EL (cell line): ENCODE measurements at places on chromosomes 7 and 10.

DNA sequence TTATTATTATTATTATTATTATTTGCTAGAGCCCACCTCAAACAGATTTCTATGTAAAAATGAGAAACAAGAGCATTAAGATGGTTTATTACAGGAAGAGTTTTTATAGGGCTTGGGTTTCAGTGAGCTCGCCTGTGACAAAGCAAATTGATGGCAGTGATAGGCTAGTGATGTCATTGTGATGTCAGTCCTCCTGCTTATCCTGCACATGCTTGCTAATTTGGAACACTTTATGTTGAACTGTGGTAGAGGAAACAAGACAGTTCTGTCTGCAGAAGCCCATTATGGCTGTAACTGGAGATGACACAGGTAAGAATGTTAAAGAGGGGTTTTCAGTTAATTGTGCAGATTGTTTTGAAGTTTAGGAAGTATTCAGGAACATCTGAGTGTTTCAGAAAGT is 68.3 kb downstream of the CREM start:
- peak; percentile 34 for DNase-seq

- DNase-seq = no peak
Observed at GRCh38 chr7:108026116-108026515, 23.2 kb upstream of the LAMB1 start.

DNA sequence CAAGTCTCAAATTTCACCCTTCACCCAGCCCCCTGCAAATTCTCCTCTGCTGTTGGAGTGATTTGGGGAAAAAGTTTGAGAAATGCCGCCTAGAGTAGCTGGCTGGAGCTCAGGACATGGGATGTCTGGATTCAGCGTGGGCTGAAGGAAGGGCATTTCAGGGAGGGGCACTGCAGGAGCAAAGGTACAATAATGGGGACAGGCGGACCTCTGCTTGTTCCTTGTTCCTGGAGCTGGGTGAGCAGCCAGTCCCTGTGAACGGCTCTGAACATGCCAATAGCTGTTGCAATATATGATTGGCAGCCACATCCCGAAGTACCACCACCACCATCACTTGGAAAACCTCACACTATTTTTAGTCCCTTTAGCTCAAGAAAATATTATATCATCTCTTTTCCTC is 23.4 kb downstream of the ADRA2A start:
- DNase-seq = no peak

DNA sequence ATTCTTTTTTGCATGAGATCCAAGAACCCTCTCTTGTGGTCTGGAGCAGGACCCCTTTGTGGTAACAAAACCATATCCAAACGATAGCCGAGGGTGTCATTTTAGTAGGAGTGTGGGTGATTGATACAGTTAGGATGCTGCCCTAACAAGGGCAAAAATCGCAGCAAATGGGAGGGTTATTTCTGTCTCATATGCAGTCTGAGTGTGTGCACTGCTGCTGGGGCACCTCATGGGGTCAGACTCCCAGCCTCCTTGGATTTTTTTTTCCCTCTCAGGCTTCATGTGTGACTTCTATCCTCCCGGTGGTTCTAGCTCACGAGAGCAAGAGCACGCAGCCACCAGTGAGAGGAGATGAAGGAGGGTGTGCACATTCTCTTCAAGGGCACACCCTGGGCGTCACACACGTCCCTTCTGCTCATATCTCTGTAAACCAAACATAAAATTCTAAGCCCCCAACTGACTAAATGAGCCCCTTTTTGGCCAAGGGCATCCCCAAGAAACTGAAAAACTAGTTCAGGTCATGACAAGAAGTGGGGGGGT is 28.6 kb upstream of the IL15RA start:
- DNase-seq = no peak

DNA sequence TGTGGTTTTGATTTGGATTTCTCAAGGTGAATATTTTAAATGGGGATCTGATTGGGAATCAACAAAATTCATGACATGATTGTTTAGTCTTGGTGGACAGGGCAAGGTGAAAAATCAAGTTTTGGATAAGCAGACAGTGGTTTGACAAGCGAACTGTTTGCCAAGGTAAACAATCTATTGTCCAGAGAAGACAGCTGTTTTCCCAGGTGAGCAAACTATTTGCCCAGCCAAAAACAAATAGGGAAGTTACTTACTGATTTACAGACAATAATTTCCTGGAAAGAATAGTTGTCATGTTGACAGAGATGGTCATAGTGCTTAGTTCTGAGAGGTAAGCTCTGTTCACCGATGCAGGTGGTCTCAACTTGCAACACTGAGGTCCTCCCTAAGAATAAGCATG is 94.0 kb upstream of the STEAP1B start:
- DNase-seq = no peak

DNA sequence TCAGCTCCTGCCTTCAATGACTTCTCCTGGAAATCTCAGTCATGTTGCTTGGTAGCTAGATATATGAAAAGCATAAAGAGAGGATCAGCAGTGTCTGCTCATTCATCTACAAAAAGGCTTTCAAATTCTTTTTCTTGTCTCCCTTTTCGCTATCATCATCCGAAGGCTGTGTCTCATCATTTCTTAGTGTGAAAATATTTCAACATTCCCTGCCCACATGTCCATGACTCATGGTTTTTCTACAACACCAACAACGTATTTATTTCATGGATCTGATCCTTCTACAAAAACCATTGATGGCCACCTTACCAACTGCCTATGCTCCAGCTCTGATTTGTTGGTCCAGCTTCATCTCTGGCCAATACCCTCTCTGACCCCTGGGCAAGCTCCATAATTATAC is 472.5 kb upstream of the GHITM start:
- no peak for DNase-seq

GRCh38 chr10:86673827-86674581 is 5.7 kb downstream of the LDB3 start:
- no peak for DNase-seq

DNA sequence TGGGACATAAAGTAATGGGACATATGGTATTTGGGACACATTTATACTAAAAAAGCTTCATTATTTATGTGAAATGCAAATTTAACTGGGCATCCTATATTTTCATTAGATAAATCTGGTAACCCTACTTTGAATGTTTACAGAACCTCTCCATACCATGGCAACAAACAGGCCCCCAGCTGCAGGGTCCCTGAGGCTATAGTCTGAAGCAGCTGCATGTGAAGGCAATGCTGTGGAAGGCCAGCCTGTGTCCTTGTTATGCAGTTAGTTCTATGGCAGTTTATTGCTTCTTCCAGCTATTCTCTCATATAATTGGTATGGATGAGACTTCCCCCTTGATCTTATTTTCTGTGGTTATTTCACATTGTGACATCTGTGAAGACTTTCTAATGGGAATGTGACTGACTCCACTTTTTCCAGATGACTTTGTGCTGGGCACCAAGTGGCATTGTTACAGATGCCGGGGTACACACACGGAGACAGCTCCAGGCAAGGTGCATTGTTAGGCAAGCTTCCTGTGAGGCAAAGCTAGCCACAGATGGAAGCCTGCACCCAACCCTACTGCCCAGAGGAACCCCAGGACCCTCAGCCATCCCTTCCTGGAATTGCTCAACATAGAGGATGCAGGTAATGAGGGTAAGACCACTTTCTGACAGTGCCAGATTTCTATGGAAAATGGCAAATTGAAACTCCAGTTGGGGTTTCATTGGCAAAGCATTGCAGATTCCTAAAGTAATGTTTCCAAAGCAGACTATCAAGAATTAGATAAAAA is 49.5 kb upstream of the ADAM12 start:
- no peak for DNase-seq

- DNase-seq = peak; percentile 95
Observed at GRCh38 chr10:44706745-44707144, 204.4 kb upstream of the TMEM72 start.

DNA sequence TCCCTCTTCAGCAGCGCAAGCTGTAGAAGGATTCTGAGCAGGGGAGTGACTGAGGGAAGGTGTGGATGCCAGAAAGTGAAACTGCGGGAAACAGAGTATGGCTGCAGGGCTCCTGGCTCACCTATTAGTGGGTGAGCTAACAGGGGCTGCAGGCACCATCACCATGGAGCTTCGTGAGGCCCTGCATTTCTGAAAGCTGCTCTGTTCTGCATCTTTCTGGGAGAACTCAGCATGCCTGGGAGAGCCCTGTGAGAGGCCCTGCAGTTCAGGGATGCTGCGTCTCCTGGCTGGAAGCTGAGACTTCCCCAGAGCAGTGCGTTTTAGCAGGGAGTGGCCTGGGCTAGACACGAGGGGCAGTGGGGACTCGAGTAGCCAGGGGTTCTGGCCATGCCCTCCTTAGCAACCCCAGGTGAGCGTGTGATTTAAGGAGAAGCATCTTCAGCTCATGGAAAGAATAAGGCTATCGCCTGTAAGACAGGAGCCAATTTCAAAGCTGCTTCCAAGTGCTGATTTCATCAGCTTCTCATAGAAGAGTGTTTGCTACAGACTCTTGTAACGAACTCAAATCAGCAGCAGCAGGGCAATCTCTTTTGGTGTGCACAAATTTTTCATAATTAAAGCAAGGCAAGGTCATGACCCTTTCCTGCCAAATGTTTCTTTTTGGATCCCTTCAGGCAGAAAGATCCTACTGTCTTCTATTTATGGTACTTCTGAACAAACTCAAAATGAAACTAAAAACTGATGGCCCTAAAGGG is 293.6 kb upstream of the ZNF32 start:
- no peak for DNase-seq

DNA sequence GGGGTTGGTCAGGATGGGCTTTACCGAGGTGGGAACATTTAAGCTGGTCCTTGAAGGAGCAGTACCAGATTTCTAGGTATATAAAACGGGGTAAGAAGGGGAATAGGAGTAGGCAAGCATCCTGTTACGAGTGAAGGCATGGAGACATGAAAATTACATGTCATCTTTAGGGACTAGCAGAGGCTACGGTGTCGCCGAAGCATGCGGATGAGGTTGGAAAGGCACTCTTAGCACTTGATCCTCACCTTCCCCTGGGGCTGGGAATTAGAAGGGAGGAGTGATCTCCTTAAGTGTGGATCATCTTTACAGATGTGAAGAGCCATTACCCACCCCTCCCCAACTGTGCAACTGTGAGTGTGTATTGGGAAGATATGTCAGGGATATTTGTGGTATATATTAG is 13.8 kb upstream of the ZRANB1 start:
- no peak for DNase-seq

DNA sequence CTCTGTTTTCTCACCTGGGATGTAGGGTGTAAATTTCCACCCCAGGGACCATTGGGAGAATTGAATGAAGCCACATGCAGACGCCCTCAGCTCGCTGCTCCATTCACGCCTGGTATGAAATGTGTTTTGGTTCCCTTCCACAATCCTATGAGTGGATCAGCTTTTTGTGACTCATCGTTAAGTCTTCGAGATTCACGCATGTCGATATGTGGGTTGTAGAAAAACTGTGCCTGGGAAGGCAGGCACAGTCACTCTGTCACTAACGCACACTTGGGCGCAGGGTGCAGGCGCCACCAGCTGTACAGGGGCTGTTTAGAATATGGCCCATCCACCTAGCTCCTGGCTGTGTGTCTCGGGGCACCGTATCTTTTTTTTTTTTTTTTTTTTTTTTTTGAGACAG is 64.2 kb upstream of the SH2B2 start:
- peak; percentile 9 for DNase-seq

DNA sequence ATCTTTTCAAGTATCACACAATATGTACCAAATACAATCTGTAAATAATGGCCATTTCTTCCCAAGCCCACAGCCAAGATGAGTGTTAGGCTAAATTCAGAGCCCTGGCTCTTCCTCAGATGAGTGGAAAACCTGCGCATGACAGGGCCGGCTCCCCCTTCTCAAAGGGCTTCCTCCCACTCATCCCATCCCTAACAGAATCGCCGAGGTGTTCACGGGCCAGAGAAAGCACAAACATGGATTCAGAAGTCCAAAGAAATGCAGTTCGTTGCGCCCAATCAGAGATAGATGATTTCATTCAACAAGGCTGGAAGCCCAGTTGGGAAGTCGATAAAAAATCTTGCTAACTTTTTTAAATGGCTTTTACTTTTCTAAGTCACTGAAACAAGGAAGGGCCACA is 121.8 kb downstream of the UBE2H start:
- DNase-seq = no peak

GRCh38 chr10:110200503-110200902 is 6.9 kb upstream of the MXI1 start:
- no peak for DNase-seq

- DNase-seq = peak; percentile 69
Observed at GRCh38 chr10:80046629-80047441, 31.6 kb upstream of the TMEM254 start.

DNA sequence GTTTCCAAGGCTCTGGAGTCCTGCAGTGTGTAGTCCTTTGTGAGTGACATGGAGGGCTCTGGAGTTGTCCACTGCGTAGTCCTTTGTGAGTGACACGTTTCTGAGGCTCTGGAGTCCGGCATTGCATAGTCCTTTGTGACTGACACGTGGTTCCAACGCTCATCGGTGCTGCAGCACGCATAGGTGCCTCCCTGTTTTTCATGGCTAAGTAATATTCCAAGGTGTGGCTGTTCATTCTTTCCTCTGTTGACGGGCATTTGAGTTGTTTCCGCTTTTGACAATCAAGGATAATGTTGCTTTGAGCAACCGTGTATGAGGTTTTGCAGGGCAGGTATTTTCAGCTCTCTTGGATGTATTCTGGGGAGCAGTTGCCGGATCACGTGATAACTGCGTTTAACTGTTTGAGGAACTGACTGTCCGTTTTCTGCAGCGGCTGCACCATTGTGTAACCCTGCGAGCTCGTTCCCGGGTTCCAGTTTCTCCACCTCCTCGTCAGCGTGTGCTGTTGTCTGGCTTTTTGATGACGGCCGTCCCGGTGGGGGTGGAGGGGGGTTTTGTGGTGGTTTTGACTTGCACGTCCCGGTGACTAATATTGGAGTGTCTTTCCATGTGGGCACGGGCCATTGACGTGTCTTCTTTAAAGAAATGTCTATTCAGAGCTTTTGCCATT is 21.1 kb downstream of the FAM20C start:
- DNase-seq = no peak

GRCh38 chr7:151175047-151175792 is 7.7 kb upstream of the GBX1 start:
- DNase-seq = no peak

DNA sequence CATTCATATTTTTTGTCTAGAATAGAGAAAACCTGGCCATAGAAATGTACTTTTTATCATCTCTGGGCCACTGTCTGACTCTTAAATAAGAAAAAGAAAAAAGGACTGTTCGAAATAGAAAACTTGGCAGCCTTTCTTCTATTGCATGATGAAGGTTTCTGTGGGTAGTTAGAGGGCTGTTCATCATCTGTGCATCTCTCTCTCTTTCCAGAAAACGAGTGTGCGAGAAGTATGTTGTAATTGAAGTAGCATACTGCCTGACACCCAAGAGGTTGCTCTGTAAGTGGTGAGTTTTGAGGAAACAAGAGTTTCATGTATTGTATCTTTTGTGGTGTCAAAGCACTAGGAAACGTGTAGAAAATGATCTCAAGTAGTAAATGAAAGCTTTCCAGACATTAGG is 343.2 kb upstream of the TMEM229A start:
- DNase-seq = no peak

DNA sequence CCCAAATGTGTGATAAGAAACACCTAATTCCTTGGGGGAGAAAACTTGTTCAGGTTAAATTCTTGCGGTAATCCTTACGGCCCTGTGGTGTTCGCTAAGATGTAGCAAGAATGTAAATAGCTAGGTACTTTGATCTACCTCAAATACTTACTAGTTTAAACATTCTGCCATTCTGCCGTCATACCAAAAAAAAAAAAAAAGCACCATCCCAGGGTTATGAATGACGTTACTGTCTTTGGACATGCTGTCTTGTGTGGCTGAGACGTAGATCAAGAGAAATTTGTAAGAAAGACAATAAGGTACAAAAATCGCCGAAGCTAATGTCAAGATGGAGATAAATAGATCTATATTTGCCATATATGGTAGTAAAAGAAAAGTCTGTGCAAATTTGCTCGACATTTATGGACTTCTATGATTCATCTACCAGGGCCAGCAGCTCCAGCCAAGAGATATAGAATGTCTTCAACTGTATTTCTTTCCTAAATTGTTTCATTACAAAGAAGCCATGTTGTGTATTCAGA is 195.6 kb downstream of the CUX1 start:
- DNase-seq = no peak
